AG10803 (cell line): ENCODE measurements at places on chromosomes 7 and 10.
A peak's percentile ranks its signal among the peaks of the same experiment; 100 is the strongest.

DNA sequence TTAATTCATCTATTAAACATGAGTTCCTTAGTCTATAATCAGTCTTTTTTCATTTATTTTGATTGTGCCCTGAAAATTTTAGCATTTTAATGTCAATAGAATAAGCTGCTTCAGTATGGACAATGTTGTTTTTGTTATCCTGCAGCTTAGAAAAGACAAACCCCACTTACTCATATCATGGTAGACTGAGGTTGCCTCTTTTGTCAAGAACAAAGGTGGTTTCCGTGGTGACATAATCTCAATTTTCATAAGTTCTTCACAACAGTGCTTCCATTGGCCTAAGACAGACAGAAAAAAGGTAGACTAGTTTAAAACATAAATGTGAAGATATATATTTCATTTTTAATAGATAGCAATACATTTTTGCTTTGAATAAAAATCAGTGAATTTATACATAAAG is 69.1 kb downstream of the RTKN2 start:
- no peak for DNase-seq

- DNase-seq = no peak
Measured at GRCh38 chr10:88913788-88914187, 33.7 kb downstream of the STAMBPL1 start.

- no peak for DNase-seq
Measured at GRCh38 chr7:30884881-30885280, 26.8 kb upstream of the AQP1 start.

DNA sequence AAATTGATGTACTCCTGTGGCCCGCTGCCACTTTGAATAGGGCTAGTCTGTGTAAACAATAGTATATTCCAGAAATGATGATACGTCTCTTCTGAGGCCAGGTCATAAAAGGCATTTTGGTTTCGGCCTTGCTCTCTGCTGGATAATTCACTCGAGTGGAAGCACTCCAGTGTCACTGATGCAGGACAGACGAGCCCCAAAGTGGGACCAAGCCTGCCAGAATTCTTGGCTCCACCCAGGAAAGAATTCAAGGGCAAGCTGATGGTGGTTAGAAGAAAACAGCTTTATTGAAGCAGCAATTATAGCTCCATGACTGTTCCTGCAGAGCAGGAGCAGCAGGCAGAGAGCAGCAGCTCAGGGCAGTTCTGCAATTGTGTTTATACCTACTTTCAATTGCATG is 717.6 kb downstream of the GRM8 start:
- no peak for DNase-seq

DNA sequence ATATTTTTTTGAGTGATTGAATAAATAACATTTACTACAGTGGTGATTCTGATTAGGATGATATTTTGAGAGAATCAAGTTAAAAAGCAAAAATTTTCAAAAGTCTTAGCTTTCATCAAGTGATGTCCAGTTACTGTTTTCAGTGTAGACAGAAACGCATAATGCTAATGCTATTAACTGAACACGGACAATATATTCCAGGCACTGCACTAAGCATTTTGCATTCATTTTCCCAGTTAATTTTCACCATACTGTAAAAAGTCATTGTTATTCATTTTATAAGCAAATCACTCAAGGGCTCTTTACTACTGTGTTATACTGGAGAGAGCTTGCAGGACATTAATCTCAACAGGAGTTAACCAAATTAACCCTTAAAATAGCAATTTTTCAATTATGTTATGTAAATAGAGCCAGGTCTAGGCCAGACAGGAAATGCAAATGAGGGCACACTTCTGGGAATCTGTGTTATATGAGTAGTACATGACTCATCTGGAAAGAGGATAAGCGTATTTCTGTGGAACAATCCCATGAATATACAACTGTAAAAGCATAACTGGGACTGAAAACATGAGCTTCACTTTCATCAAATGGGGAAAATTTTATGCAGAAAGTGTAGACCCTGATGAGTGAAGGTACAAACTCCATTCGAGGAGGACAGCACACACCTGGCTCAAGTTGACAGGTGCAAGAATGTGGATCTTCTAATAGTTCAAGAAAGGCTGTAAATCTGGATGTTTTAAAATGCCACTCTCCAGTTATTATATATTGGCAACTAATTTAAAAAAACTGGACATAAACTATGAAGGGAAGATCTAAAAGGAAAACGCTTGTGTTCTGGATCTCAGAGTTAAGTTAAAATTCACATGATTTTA is 75.4 kb downstream of the ANK3 start:
- DNase-seq = peak; percentile 56
